GDM1 (cell line): ENCODE measurements at places on chromosomes 2 and 18.

GRCh38 chr2:49988276-49988675, 834.0 kb upstream of the FSHR start:
- DNase-seq, result no peak

DNA sequence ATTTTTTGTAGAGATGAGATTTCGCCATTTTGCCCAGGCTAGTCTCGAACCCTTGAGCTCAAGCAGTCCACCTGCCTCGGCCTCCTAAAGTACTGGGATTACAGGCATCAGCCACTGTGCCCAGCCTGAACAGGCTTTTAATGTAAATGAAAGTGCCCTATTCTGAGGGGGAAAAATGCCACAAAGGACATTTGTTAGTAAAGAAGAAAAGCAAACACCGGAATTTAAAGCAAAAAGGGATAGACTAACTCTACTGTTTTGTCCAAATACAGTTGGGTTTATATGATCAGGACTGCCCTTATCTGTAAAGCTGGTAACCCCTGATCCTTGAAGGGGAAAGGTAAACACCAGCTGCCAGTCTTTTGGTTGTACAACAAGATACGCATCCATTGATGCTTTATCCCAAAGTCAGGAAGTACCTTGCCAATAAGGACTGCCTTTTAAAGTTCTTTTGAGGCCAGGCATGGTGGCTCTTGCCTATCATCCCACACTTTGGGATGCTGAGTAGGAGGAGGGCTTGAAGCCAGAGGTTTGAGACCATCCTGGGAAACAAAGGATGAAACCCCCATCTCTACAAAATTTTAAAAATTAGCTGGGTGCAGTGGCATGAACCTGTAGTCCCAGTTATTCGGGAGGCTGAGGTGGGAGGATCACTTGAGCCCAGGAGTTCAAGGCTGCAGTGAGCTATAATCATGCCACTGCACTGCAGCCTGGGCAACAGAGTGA, 13.1 kb downstream of the CLEC4F start:
- no peak for DNase-seq

- DNase-seq, result no peak
Measured at GRCh38 chr2:165876712-165877111, 76.9 kb downstream of the TTC21B start.

DNA sequence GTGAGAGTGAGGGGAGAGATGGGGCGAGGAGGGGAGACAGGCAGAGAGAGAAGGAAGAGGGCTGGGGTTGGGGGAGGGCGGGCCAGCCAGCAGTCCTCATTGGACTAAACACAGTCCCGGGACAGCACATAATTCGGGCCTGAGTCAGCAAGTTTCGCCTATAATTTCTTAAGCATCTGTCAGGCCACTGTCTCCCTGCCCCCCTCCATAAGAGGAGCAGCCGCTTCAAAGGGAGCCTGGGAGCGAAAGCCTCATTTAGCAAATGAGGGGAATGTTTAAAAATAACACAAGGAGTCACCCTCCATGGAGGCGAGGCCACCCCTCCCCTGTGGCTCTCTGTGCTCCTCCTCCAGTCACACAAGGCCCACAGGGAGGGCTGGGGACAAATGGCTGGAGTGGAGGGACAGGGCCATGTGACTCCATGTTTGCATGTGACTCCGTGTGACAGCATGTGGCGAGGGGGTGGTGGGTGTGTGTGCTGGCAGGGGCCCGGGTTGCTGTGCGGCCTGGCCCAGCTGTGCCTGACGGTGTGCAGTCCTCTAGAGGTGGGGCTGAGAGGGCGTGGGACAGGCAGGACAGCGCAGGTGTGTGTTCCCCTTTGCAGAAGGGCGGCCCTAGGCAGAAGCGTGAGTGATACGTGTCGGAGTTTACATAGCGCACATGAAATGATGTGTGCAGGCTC, 162.4 kb downstream of the CELF4 start:
- DNase-seq, result no peak

- DNase-seq, result peak; percentile 5
Measured at GRCh38 chr2:178397002-178397605, 53.9 kb downstream of the PRKRA start.

GRCh38 chr2:210309548-210310233, 5.3 kb downstream of the MYL1 start:
- no peak for DNase-seq

- no peak for DNase-seq
Measured at GRCh38 chr2:177402096-177402495, 9.5 kb downstream of the AGPS start.

DNA sequence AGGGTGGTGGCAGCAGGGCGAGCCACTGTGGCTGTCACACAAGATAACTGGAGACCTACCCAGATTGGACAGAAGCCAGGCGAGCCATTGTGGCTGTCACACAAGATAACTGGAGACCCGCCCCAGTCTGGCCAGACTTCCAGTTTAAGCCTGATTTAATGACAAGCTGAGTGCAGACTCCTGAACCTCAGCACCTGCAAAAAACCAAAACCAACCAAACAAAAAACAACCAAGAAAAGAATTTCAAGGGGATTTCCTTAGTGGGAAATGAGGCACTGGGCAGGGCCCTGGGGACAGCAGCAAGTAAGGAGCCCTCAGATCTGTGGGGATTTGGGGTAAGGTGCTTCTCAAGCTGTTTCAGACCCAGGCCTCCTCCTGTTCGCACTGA, 95.2 kb upstream of the BOD1L2 start:
- no peak for DNase-seq

DNA sequence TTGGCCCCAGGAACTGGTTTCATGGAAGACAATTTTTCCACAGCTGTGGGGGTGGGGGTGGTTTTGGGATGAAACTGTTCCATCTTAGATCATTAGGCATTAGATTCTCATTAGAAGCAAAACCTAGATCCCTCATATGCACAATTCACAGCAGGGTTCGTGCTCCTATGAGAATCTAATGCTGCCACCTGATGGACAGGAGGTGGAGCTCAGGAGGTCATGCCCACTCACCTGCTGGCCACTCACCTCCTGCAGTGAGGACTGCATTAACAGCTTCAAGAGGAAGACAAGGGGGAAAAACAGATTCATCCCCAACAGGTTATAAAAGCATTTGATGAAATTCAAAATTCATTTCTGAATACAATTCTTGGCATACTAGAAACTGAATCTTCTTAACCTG, 38.5 kb downstream of the THAP4 start:
- DNase-seq, result no peak

- peak; percentile 54 for DNase-seq
Measured at GRCh38 chr2:168961450-168962229, 60.5 kb downstream of the G6PC2 start.

DNA sequence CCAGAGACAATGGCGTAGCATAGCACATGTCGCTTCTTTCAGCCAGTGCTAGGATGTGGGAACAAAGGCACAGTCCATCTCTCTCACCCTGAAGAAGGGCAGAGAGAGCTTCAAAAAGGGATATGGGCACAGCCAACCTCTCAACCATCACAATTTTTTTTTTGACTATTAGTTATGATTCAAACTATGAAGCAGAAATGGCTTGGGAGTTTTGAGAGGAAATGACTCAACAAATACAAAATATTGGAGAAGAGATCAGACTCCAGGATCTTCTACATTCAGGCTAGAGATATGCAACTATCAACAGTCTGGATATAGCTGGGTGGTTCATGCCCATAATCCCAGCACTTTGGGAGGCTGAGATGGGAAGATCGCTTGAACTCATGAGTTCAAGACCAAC, 109.1 kb downstream of the MCFD2 start:
- DNase-seq, result no peak

- no peak for DNase-seq
Measured at GRCh38 chr18:45935591-45936335, 31.4 kb downstream of the EPG5 start.

DNA sequence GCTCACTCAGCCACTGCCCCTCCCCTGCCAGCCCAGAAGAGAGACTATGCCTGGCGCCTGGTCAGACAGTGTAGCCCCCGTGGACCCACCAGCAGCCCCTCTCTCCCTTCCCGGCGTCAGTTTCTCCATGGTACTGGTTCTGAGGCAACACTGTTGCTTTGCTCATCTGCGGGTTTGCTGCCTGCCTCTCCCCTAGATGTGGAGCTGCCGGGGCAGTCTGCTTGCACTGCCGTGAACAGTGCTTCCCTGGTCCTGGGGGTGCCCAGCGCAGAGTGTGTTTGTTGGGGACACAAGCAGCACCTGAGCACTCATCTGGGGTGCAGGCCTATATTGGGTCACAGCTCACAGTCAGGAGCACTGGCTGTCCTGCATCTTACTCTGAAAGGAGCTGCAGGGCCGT, 309.9 kb downstream of the NDUFA10 start:
- DNase-seq, result no peak

DNA sequence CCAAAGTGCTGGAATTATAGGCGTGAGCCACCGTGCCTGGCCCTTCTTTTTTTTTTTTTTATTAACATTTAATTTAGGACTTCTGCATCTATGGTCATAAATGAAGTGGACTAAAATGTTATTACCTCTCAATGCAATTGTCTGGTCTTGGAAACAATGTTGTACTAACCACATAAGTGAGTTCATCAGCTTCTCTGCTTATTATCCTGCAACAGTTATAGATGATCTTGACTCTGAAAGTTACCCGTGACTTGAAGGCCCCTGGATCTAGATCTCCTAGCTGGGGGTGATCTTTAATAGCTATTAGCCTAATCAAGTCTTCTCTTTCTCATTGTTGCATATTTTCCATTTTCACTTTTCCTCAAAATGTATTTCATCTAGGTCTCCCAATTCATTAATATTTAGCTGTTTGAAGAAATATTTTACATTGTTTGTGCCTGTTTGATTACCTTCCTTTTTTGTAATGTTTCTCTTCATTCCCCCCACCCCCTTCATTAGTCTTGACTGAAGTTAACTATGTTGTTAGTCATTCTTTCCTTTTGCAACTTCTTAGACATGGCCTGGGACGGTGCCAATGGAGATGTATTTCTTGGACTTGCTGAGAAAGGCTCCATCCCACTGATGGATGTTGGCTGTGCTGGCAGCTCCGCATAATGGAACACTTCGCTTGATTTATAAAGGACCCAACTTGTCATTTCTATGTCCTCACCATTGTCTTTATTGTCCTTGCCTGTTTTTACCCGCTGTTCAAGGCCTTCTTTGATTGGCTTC, 141.6 kb upstream of the RIOK3 start:
- DNase-seq, result no peak

GRCh38 chr18:3889803-3890202, 439.8 kb downstream of the TGIF1 start:
- no peak for DNase-seq

DNA sequence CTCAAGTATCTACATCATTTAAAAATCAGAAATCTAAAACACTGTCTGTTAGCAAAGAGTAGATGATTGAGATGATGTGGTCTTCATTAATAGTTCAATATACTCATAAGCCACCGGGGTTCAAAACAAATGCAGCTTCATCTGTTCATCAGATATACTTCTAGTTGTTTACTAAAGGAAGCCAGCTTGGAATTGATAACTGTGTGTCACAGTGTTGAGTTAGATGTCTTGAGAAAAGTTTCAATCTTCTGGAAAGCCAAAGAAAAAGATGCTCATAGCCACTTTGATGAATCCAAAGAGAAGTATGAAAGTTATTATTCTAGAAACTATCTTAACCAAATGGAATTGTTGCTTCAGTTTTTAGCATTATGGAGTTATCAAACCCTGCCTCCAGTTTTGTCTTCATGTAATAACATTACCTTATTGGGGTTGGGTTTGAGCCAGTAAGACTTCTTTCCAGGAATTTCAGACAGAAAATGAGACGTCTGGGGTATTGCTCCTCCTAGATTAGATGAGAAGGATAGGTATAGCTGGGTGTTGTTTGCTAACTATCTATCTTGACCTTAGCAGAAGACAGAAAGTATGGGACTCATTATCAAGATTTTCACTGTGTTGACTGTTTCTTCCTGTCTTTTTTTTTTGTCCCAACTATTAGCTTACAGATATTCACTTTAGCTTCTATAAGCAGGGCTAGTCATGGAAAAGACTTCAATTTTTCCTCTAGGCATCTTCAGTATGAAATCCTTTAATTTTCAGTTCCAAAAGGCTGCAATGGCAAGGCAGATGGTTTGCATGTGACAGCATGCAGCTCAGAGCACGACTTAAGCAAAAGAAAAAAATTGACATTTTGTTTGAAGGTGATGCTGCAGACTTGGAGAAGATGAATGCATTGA, 66.5 kb downstream of the LNPK start:
- no peak for DNase-seq

GRCh38 chr18:70256184-70256583, 32.7 kb upstream of the SOCS6 start:
- DNase-seq, result no peak

DNA sequence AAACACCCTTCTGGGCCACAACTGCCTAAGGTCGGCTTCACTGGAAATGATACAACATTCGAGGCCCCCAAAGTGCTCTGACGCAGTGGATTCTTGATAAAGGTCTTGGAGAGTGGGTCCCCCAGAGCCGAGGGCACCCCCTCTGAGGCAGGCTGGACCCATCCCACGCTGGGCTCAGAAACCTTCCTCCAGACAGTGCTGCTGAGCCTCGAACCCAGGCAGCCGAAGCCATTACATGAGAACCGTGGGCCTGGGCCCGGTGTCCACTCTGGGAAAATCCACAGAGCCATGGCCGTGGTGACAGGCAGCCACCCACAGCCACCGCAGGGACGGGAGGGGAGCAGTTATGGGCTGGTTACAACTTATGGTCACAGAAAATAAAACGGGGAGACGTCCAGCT, 81.4 kb upstream of the ID2 start:
- no peak for DNase-seq
